ENCODE measurements at places on chromosomes 6 and 20.

GRCh38 chr20:35355372-35355771 is 56.4 kb downstream of the UQCC1 start:
- no peak for DNase-seq

DNA sequence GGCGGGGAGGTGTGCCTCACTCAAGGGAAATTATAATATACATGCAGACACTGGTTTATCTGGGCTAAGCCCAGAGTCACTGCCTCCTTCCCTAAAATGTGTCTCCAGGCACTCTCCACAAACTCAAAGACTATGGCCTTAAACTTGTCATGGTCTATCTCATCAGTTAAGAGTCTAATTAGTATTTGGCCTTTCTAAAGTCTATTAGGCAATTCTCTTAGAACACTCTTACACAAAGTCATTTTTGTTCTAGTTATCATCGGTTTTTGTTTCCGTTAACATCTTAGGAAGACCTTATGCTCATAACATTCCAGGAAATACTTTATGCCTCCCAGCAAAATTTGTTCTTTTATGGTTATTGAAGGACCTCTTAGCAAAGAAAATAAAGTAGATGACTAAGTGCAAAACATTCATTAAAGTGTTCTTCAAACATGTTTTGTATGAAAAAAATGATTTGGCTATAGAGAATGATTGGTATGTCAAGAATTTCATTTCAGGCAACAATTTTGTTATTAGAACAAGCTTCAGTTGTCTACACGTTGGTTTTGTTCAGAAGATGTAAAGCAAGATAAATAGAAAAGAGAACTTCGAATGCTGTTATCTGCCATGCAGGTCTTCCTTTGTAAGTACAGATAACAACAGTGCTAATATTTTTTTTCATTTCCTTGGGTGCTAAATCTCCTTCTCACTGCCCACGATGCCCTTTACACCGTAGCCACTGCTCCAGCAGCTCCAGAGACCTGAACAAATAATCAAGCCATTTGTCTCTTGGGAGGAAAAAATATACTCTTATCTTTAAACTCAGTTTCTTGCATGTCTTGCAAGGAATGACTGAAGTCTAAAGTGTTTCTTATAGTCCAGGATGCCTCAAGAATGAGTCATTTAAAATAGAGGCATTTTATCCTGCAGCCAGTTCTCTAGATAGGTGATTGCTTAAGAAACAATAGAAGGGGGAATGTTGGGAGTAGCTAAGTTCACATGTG is 170.4 kb downstream of the HTR1B start:
- no peak for DNase-seq

GRCh38 chr20:8043687-8044282 is 24.2 kb upstream of the TMX4 start:
- no peak for DNase-seq

- DNase-seq, result no peak
Observed at GRCh38 chr6:125989631-125990030, 3.3 kb downstream of the TRMT11 start.

DNA sequence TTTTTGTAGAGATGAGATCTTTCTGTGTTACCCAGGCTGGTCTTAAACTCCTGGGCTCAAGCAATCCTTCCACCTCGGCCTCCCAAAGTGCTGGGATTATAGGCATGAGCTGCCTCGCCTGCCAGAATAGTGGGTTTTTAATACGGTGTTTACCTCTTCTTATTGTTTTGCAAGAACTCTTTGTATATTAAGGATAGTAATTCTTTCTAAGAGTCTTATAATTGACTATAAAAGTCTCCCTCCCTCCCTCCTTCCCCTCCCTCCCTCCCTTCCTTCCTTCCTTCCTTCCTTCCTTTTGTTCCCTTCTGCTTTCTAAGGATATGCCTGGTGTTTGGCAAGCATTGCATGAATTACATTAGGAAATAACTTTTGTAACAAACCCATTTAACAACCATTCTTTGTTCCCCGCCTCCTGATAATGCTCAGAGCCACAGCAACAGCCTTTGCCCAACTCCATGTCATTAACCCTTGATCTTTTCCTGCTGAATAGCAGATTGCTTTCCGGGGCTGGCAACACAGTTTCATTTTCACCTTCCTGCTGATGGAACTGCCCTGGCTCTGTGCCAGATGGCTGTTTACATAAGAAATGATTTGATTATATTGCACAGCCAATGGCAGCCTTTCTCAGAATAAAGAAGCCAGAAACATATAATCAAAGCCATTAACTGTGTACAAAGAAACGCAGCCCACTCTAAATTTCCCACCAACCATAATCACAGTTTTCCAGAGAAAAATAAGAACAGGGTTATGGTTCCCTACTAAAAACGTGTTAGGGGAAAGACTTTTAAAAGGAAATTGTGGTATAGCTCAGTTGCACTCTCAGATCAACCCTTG is 143.7 kb upstream of the PTPN1 start:
- DNase-seq, result no peak

- DNase-seq, result no peak
Observed at GRCh38 chr20:33713865-33714367, 6.2 kb downstream of the PXMP4 start.

GRCh38 chr20:5080384-5080877 is 39.3 kb downstream of the PCNA start:
- peak; percentile 23 for DNase-seq

DNA sequence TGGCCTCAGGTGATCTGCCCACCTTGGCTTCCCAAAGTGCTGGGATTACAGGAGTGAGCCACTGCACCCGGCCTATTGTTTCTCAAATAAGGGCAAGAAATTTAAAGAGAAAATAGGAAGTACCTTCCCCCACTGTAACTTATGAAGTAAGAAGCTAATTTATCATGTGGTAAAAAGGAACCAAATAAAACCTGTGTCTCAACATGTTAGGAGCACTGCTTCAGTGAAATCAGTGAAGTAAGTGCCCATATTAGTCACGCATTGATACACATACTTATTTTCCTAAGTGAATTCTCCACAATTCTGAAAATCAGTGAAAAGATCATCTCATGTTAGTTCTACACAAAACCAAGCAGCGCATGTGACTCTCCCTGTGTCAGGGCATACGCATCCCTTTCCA is 14.2 kb upstream of the LPA start:
- DNase-seq, result no peak

All from T-helper 2 cell treated with Interferon-gamma antibody and Interleukin-4, amounts not matched to agents 5 μg/mL and 100 μg/mL, for 36 hours (primary cell).